ENCODE measurements at places on chromosomes 13 and 19.

- no peak for DNase-seq
These were observed 4.5 kb downstream of the NAA16 start for GRCh38 chr13:41315443-41316047.

- DNase-seq = no peak
These were observed 3.5 kb downstream of the USP12 start for GRCh38 chr13:27168086-27168485.

- DNase-seq = no peak
These were observed 11.9 kb downstream of the DNMT1 start for GRCh38 chr19:10182847-10183246.

GRCh38 chr19:23263870-23264590, 13.8 kb upstream of the ZNF724 start:
- no peak for DNase-seq

DNA sequence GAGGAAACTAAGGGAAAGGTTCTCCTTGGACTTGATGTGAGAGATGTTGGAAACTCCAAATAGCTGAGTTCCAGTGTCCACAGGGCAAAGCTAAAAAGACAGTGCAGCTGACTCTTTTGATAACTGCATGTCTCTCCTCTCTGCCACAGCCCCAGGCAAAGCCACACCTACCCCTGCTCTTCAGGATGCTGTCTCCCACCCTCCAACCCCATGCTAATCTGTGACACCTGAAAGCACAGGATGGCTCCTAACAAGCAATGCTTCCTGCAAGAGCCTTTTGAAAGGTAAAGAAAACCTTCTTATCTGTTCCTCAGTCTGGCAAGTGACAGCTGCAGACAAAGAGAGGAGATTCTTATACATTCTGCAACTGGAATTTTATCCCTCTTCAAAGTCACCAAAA, 14.5 kb downstream of the SLC46A3 start:
- no peak for DNase-seq

- no peak for DNase-seq
These were observed 35.1 kb downstream of the ELF1 start for GRCh38 chr13:40983725-40984667.

- DNase-seq = no peak
These were observed 112.8 kb upstream of the GJB6 start for GRCh38 chr13:20344836-20345490.

DNA sequence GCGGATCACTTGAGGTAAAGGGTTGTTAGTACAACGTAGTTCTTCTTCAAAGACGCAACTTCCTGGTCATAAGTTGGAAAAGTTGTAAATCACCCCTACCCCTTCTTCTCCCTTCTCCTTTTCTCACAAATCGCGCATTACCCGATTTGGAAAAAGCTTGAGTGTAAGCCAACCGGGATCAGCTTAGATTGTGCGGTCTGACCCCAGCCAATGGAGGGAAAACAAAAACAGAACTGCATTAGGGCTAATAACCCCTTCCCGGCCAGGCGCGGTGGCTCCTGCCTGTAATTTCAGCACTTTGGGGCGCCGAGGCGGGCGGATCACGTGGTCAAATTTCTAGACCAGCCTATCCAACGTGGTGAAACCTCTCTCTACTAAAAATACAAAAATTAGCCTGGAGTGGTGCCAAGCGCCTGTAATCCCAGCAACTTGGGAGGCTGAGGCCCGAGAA, 806 bp downstream of the ZNF90 start:
- DNase-seq = no peak

GRCh38 chr13:98368019-98368418, 190.9 kb upstream of the RNF113B start:
- no peak for DNase-seq
